ENCODE measurements at places on chromosomes 5 and 9.

GRCh38 chr5:170611449-170612090 lies 107.8 kb downstream of the KCNIP1 start:
- DNase-seq: no peak

DNA sequence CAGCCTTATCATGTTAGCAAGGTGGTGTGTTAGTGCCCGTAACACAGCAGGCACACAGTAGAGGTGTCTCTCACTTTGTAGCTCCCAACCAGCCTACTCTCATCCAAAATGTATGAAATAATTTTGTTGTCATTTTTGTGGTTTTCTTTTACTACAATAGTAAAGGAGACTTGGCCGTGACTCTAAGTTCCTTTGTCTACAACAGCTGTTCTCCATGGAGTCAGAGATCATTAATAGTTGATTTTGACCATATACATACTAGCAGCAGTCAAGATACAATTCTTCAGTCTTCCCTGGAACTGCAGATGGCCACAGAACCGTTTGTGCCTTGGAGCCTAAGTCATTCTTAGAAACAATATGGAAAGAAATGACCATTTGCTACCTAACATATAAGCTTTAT lies 567.1 kb downstream of the TLR4 start:
- DNase-seq: no peak

DNA sequence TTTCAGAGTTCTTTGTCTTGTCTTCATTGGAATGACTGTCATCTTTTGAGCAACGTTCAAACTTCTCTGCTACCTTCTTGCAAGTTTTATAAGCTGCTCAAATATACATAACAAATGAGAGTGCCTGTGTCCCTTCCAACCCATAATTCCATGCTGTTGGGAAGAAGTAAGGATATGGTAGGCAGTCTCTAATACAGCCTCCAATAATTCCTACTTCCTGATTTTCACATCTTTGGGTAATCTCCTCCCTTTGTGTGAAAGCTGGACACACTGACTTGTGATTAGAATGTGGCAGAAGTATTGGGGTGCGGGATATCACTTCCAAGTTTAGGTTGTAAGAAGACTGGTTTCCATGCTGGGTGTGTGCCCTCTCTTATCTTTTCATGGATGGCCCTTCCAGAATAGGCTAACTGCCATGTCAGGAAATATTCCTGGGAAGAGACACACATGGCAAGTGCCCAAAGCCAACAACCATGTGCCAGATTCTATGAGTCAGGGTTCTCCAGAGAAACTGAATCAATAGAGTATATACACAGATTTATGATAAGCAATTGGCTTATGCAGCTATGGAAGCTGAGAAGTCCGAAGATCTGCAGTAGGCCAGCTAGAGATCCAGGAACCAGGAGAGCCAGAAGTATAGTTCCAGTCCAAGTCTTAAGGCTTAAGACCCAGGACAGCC lies 531.3 kb downstream of the NTRK2 start:
- DNase-seq: peak; percentile 29

- DNase-seq: no peak
These were observed 327.2 kb downstream of the SLF1 start for GRCh38 chr5:94945656-94946055.

- DNase-seq: no peak
These were observed 1.3 kb upstream of the REEP5 start for GRCh38 chr5:112923148-112923917.

- no peak for DNase-seq
These were observed 57.8 kb upstream of the C5orf46 start for GRCh38 chr5:147963948-147964693.

GRCh38 chr9:99167694-99168093 lies 54.0 kb downstream of the ALG2 start:
- no peak for DNase-seq

DNA sequence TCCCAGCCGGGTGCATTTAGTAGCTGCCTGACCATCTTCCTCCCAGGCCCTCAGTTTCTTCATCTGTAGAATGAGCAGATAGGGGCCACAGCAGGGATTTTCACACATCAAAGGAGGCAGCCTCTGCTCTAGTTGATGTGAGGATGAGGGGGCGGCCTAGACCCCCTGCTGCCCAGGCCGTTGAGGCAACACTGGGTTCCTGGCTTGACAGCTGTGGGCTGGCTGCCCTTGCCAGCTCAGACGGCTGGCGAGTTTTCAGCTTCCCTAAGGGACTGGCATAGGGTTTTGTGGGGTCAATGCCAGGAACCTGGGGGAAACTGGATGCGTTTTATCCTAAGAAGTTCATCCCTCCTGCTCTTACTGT lies 49.6 kb downstream of the NDST1 start:
- no peak for DNase-seq

DNA sequence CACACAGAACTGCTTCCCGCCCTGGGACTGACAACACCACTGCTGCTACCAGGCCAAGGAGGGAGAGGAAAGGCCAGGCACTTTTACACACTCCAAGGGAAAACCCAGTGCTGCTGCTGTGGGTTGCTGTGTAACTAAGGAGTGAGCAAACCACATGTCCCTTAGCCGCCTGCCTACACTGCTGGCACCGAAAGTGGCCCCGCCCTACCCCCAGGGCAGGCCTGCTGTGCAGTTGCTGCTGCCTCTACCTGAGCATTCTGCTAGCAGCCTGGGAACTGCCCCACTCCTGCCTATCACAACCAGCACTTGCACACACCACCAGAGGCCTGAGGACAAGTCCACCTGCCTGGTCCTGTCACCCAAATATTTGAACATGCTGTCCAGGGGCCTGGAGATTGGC lies 740.9 kb downstream of the DTWD2 start:
- no peak for DNase-seq

DNA sequence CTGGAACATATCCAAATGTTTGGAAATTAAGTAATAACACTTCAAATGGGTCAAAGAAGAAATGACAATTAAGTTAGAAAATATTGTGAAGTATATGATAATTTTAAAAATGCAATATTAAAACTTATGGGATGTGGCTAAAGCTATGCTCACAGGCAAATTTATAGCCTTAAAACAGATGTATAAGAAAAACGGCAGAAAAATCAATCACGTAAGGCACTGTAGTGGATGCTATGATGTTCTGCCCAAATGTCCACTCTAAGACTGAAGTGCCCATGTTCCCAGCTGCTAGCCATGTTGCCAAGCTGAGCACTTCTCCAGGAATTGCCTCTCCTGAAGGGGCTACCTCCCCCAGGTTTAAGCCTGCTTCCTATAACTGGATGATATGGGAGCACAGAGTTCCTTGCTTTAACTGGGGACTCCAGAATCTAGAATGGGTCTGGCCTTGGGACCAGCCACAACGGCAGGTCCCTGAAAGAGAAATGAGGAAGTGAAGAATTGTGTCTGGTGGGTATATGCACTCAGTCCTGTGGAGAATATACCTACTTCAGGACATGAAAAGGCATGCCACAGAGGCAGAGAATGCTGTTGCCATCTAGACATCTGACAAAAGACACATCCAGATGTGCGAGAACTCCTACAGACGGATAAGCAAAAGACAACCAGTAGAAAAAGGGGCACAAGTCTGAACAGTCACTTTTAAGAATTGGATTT lies 78.2 kb upstream of the RXRA start:
- no peak for DNase-seq

Measured in RPMI7951 (cell line).